ENCODE measurements at places on chromosomes 11 and 22.
A peak's percentile ranks its signal among the peaks of the same experiment; 100 is the strongest.

DNA sequence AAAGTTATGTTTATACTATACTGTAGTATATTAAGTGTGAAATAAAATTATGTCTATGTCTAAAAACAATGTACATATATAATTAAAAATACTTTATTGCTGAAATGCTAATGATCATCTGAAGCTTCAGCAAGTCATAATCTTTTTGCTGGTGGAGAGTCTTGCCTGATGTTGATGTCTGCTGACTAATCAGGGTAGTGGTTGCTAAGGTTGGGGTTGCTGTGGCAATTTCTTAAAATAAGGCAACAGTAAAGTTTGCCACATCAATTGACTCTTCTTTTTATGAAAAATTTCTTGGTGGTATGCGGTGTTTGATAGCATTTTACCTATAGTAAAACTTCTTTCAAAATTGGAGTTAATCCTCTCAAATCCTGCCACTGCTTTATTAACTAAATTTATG is 21.4 kb downstream of the INSC start:
- DNase-seq, result no peak

- DNase-seq, result no peak
Measured at GRCh38 chr22:37204045-37204655, 8.1 kb downstream of the SSTR3 start.

- DNase-seq, result no peak
Measured at GRCh38 chr11:47204637-47204989, 10.2 kb upstream of the DDB2 start.

DNA sequence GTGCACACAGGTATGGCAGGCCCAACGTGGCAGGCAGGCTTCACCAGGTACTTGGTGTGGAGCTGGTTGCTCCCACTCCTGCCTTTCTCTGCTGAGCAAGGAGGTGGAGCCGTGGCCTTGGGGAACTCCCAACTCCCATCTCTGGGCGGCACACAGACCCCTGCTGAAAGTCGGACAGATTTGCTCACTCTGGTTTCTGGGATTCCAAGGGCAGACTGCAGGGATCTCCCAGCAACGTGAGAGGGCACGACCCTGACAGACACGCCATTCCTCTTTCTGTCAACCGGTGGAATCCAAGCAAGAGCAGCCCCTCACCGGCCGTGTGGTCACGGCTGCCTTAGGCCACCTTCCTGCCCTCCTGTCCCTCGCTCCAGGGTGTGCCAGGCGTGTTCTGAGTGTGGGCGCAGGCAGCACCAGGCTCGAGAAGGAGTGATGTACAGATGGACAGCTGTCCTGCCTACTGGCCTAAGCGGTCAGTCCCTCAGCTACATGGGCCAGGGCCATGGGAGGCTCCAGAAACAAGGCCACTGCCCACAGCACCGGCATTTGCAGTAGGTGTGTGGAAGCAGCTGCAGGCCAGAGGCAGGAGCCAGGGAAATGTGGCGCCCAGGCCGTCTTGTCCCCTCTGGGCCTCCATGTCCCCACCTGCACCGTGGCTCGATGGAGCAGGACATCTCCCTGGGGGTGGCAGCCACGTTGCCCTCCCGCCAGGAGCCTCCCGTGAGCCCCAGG is 13.7 kb upstream of the PPARA start:
- no peak for DNase-seq

DNA sequence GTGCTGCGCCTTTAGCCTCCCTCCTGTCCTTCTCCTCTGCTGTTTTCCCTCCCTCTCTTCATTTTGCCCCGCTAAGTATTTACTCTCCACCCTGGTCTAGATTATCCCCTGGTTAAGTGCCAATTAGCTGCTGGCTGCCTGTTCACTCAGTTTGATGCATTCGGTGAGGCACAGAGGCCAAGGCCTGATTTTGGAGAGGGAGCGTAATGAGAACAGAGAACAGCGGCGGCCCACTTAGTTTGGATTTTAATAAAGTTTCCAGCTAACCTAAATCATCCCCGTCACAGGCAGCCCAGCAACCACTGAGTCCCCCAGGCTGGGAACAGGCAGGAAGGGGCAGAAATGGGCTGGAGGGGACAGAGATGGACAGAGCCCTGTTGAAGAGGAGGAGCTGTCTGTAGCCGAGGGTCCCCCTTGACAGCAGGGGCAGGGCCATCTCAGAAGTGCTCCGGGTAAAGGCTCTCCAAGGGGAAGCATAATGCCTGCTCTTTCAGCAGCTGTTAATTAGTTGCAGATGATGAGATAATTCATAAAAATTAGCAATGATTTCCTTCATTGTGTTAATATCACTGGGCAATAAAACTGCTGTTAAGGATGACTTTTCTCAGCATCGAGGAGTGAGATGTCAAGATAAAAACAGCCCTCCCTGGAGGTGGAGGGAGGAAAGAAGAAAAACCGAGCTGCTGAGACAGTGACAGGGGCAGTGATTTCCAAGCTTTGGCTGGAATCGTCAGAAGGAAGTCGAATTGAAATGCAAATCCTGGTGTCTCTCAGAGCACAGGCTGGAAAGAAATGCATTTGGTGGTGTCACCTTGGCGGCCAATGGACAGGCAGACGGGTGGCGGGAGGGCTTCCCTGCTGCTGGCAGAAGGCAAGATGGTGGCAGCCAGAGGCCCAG is 170.1 kb downstream of the GRIK4 start:
- DNase-seq, result no peak

DNA sequence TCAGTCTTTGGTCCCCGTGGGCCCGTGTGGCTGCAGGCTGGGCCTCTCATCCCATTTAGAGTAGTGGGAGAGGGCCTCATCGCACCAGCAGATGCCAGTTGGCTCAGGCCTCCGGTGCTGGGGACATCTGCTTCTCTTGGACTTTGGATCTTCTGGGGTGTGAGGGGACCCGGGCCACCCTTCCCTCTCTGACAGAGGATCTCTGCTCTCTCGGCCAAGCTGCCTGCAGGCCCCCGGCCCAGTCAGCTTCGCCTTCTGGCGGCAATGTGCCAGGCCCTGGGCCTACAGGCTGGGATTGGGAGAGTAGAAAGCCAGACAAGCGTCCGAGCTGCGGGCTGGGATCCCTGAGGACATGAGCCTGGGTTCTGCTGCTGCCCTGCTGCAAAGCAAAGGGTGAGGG is 15.0 kb upstream of the FGF3 start:
- no peak for DNase-seq

DNA sequence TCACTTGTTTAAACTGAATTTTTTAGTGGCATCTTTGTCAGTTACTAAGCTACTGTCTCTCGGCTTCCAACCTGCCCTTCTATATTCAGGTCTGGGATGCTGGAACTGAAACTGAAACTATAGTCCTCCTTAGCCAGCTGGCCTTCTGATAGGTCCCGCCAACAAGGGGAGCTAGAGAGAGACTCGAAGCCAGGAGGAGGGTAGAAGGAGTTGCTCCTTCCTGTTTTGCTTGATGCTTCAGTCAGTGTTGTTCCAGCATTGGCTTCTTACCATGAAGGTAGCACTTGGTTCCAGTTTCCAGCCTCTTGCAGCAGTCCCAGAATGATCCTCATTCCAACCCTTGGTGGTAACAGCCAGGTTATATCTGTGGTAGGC is 32.9 kb upstream of the HORMAD2 start:
- DNase-seq, result peak; percentile 38
